Stimulated activated CD4-positive, alpha-beta T cell treated with anti-CD3 and anti-CD28 coated beads, TNF-alpha, amount 100 ng/mL, for 1 hour (primary cell): ENCODE measurements at places on chromosomes 7 and 10.

DNA sequence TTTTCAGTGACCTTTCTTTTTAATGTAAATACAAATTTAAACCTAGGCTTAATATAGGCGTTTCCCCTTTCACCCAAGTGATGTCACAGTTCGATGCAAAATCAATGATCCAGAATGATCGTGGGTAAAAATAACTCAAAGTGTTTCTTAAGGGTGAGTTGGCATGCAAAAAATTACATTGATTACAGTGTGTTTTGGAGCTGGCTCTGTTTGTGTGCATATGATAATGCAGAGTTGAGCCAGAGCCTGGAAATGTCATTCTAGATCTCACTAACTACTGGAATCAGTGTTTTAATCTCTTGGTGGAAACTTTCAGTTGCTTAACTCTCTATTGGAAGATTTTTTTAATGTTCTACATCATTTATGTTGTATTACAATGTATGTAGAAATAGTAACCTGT lies 72.5 kb upstream of the MXI1 start:
- no peak for DNase-seq

DNA sequence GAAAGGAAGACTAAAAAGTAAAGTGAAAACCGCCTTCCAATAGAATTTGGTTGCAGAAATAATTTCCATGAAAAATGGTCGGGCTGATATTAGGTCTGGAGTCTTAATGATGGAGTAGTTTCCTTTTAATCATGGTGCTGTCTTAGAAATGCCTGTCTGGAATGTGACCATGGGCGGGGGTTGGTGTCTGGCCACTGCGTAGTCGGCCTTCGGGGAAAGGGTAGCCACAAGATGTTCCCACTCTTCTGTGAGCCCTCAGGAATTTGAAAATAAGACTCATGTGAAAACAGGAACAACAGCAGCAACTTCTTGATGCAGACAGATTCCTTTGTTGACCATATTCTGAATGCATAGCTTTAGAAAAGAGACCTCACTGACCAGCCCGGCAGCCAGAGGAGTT lies 176.8 kb downstream of the KIAA1217 start:
- no peak for DNase-seq

- no peak for DNase-seq
These were observed 50.7 kb downstream of the WNT2 start for GRCh38 chr7:117272017-117272759.

- DNase-seq: no peak
These were observed 279.1 kb downstream of the BMPER start for GRCh38 chr7:34184466-34184865.

- DNase-seq: no peak
These were observed 16.3 kb upstream of the SLC29A4 start for GRCh38 chr7:5266191-5267028.

GRCh38 chr10:86390337-86391120 lies 23.9 kb upstream of the GRID1 start:
- no peak for DNase-seq

- DNase-seq: no peak
These were observed 42.8 kb upstream of the DNAAF5 start for GRCh38 chr7:683526-684205.

DNA sequence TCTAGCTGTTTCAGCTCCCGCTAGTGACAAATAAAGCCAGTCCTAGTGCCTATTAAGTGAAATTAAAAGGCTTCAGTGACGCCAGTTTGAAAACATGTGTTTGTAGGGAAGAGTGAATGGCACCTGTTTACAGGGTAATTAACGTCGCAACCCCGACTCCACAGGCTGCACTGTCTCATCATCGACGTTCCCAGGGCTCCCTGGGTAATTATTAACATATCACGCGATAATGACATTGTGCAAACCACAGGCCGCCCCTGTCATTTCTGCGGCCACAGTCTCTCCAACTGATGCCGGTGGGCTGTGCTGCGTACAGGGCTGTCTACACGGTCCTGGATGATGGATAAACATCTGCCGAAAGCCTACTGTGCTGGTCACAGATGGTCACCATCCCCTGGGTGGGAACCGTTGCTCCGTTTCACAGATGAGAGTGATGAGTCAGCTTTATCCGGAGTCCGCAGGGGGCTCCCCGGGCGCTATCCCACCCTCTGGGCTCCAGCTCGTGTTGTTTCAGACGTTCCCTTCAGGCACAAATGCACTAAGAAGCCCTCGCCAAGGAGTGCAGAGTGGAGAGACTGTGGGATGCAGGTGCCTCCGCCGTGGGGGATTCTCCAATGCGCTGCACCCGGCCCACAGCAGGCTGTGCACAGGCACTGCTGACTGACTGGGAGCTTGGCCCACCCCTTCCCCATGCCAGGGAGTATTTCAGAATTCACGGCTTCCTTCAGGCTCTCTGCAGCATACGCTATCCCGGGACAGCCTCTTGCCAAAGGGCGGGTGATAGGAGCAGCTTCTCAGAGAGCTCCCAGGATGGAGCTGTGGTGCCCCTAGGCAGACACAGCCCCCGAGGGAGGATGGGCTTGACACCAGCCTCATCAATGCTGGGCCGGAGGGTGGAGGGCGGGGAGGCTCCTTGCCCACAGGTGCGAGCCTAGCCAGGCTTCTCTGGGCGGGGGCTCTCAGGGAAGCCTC lies 491.8 kb upstream of the FOXK1 start:
- no peak for DNase-seq

DNA sequence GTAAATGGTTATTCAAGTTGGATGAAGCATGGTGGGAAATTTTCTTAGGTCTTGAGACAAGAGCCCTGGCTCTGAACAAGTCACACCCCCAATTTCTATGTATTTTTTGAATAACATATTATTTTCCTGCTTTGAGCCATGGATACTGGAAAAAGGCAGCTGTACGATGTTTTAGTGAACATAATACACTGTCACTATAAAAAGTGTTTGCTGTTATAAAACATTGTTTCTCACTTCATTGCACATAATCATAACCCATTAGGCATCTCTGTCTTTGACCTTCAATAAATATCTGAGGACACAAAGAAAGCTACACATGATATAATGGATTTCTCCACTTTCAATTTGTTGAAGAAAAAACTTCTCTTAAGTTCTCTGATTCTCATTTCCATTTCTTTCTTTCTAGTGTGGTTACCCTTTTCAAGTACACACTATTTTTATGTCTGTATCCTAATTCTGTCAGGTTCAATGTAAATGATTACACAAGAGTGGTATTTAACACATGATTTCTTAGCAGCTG lies 283.9 kb upstream of the SP8 start:
- DNase-seq: no peak

DNA sequence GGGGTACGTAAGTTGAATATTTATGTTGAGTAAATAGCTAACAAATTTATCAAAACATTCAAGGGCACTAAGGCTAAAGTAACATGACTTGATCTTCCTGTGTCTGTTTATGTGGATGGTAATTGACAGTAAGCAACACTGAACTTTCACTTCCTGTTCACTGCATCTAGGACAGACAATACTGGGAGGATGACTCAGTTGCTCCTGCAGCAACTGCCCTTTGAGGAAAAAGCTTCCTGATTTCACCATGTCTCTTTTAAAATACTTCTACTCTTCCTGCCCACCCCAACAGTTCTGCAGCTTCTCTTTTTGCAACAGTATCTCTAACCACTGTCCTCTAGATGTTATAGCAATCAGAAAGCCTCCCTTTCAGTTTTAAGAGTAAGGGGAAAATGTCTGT lies 76.6 kb upstream of the HGF start:
- DNase-seq: no peak

GRCh38 chr10:114777415-114777814 lies 44.2 kb upstream of the FHIP2A start:
- no peak for DNase-seq

DNA sequence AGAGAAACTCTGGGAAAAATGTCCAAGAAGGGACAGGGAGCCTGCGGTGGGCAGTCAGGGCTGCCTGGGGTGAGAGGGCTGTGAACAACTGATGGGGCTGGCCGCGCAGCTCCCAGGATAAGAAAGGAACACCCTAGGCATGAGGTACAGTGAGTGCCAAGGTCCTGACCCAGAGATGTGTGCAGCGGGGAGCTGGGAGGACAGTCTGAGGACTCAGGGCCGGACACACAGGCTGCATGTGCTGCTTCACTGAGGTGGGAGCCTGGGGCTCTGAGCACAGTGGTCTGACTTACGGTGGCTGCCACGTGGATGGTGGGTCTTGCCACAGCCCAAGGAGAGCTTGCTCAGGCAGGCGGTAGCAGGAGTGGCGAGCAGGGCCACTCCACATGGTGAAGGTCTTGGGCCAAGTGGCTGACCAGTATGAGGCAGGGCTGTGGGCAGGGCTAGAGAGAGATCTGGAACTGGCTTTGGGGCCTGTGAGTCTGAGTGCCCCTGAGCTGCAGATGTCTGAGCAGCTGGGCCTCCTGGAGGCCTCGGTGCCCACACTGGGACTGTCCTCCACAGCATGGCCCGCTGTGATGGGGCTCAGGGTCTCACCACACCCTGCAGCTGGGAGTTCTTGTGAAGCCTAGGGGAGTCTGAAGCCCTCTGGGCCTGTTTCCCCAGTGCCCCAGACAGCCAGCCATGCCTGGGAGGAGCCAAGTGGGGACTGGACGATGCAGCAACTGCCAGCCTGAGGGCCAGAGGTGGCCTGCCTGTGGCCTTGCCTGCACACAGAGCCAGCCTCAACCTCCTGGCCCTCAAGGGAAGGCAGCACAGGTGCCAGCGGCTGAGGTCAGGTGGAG lies 60.3 kb downstream of the RASGEF1A start:
- DNase-seq: no peak

- DNase-seq: no peak
These were observed 18.3 kb upstream of the PPIF start for GRCh38 chr10:79328737-79329504.

GRCh38 chr10:120710076-120710475 lies 141.1 kb upstream of the WDR11 start:
- no peak for DNase-seq

DNA sequence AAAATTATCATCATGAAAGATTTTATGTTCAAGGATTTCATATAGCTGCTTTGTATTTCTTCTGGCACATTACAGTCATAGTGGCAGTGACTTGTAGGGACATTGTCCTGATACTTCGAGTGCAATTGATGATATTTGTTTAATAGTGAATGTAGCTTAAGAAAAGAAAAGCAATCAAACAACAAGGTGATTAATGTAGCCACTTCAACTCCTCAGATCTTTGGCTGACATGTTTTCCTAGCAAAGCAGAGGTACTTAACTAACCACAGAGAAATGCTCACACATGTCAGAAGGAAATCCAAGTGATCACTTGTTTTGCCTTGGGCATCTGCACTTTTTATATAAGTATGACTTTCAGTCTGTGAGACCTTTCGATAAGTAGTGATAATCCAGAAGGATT lies 470.3 kb downstream of the AUTS2 start:
- DNase-seq: no peak

DNA sequence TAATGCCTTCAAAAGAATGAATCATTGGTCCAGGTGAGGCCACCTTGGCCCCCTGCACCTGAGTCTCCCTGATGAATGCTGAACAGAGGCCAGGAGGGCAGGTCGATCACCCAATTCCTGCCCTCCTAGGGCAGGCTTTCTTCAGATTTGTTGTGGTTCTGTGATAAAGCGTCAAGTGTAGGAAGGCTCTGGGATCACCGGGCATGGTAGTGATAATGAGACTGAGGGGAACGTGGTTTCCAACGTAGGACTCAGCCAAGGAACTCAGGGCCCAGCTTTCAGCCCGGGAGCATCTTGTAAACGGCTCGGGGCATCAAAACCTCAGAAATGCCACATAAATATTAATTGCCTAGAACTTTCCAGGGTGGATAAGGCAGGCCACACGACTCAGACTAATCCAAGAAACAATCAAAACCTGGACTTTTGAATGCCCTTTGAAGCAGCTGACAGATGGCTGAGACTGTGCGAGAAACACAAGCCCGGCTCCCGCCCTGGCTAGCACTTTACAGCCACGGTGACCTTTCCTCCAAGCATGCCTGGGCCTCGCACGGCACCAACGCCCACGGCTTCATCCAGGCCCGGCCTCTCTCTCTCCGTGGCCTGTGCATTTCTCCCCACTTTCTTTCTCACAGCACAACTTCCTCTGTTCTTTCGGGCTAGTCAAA lies 239.3 kb upstream of the GRB10 start:
- DNase-seq: no peak

DNA sequence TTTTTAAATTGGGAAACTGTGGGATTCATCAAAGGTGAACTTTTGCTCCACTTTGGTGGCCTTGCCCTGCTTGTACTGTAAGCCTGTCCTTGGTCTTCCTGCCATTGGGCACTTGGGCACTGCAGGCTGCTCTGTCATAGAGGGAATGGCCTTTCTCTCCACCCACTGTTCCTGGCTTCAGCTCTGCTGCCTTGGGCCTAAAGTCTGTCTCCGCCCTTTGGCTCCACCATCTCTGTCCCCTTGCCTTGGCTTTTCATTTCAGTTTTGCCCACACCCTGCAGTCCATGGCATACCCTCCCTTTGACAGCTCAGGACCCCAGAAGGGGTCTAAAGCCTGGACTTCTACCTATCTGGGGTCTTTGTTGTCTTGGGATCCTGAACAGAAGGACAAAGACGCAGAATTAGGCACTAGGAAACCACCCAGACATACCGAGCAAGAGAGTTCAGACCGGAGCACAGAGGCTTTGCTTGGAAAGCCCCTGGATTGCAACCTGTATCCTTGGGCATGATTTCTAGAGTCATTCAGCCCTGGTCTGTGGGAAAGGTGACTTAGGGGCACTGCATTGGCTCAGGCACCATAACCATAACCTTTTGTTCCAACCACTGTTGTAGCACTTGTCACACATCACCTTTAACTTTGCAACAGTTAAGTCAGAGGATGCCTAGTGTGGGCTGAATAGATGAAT lies 5.2 kb upstream of the ARHGAP22 start:
- DNase-seq: no peak

- no peak for DNase-seq
These were observed 548 bp upstream of the BNIP3 start for GRCh38 chr10:131982185-131982756.

GRCh38 chr7:159007364-159007995 lies 137.2 kb downstream of the VIPR2 start:
- no peak for DNase-seq

- DNase-seq: no peak
These were observed 295.5 kb downstream of the MDFIC start for GRCh38 chr7:115217373-115217772.
